ENCODE measurements at places on chromosomes 7 and 10. TPM values are rescaled to one million over a fixed set of nuclear protein-coding genes. Genes with fewer than 3 reads are reported as not detected.

Gene FAM25G
- not detected for total RNA-seq

Gene HABP2
- 0.11 TPM for total RNA-seq

Gene LRIT1
- not detected for total RNA-seq

Gene MRLN
- total RNA-seq, result 1.6 TPM

Gene ACTR3C
- total RNA-seq, result 5.8 TPM

Gene GRM3
- 22.1 TPM for total RNA-seq

Gene SUN3
- total RNA-seq, result 0.40 TPM

Gene CAMK2B
- 60.2 TPM for total RNA-seq

Gene UCN3
- 0.17 TPM for total RNA-seq

Gene KIAA1217
- 26.7 TPM for total RNA-seq

Gene IFIT1B
- total RNA-seq, result 6.7 TPM

Gene GJD4
- 0.20 TPM for total RNA-seq

Gene FAM25C
- total RNA-seq, result not detected

Gene EIF5AL1
- total RNA-seq, result 0.10 TPM

Gene AGMO
- 2.9 TPM for total RNA-seq

Gene MLXIPL
- total RNA-seq, result 1.5 TPM

Gene SLC18A3
- total RNA-seq, result 1.9 TPM

Gene PAX4
- not detected for total RNA-seq

Gene ADAP1
- 30.8 TPM for total RNA-seq

Gene SFMBT2
- total RNA-seq, result 18.3 TPM

Gene PLXDC2
- total RNA-seq, result 80.9 TPM

Gene ELOVL3
- total RNA-seq, result 0.50 TPM

Gene CTNNA3
- total RNA-seq, result 57.1 TPM

Gene C7orf25
- 5.6 TPM for total RNA-seq

Gene HOXA1
- 1.2 TPM for total RNA-seq

Gene RTKN2
- 9.1 TPM for total RNA-seq

Gene PDZD7
- total RNA-seq, result 8.4 TPM

Gene TLX1
- not detected for total RNA-seq

Gene ARL5B
- 70.1 TPM for total RNA-seq

Gene LRRC18
- total RNA-seq, result not detected

Gene ITPRID1
- not detected for total RNA-seq

Gene NAT16
- total RNA-seq, result 0.61 TPM

Gene SEMA4G
- total RNA-seq, result 9.9 TPM

Gene SPDYE17
- total RNA-seq, result not detected

Gene ITGA8
- total RNA-seq, result 55.2 TPM
